Endothelial cell of umbilical vein (primary cell): ENCODE measurements at places on chromosomes 3 and 15.

- peaks cover 13% of the 10 kb centered on the region for H3K4me1 ChIP-seq
- H3K27me3 ChIP-seq = no peaks in the 10 kb centered on the region
- no peaks in the 10 kb centered on the region for H3K36me3 ChIP-seq
- no peak overlapping the region for H3K4me3 ChIP-seq
- peak; percentile 34 for DNase-seq
Measured at GRCh38 chr3:65914032-65914739, 124.5 kb downstream of the MAGI1 start.

DNA sequence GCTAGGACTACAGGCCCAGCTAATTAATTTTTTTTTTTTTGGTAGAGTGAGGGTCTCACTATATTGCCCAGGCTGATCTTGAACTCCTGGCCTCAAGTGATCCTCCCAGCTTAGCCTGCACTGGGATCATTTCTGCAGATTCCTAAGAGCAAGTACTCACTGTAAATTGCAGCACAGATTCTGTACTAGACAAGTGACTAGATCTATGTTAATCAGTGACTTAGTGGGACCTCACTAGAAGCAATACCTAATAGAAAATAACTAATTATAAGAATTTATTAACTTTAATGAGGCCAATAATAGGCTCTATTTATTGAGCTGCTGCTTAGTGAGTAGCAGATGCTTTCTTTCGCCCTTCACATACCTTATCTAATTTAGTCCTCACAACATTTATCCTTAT, 10.6 kb upstream of the UTS2B start:
- no peaks in the 10 kb centered on the region for H3K36me3 ChIP-seq
- H3K4me1 ChIP-seq = peaks cover 42% of the 10 kb centered on the region
- no peak overlapping the region for H3K27ac ChIP-seq

GRCh38 chr15:51718219-51718618, 19.2 kb downstream of the LYSMD2 start:
- H3K27me3 ChIP-seq = no peaks in the 10 kb centered on the region
- H3K27ac ChIP-seq = no peak overlapping the region
- no peaks in the 10 kb centered on the region for H3K36me3 ChIP-seq
- H3K4me3 ChIP-seq = no peak overlapping the region

- no peak overlapping the region for H3K4me3 ChIP-seq
- H3K4me1 ChIP-seq = no peaks in the 10 kb centered on the region
- no peak overlapping the region for H3K27ac ChIP-seq
- no peak for DNase-seq
- H3K36me3 ChIP-seq = no peaks in the 10 kb centered on the region
- peaks cover 2% of the 10 kb centered on the region for H3K27me3 ChIP-seq
Measured at GRCh38 chr3:32632533-32633265, 52.3 kb upstream of the CNOT10 start.

- H3K27me3 ChIP-seq = peaks cover 9% of the 10 kb centered on the region
- no peak overlapping the region for H3K4me3 ChIP-seq
- H3K4me1 ChIP-seq = peaks cover 4% of the 10 kb centered on the region
- no peak overlapping the region for H3K27ac ChIP-seq
- no peak for DNase-seq
- H3K36me3 ChIP-seq = no peaks in the 10 kb centered on the region
Measured at GRCh38 chr15:67968966-67969365, 85.1 kb upstream of the PIAS1 start.

GRCh38 chr15:20272422-20273184, 269.0 kb downstream of the GOLGA6L6 start:
- H3K4me1 ChIP-seq = no peaks in the 10 kb centered on the region
- no peaks in the 10 kb centered on the region for H3K27me3 ChIP-seq
- no peak for DNase-seq
- no peaks in the 10 kb centered on the region for H3K36me3 ChIP-seq

- no peak overlapping the region for H3K27ac ChIP-seq
- H3K4me1 ChIP-seq = peaks cover 3% of the 10 kb centered on the region
- H3K27me3 ChIP-seq = no peaks in the 10 kb centered on the region
- DNase-seq = no peak
Measured at GRCh38 chr3:156761007-156761406, 65.1 kb upstream of the LEKR1 start.

GRCh38 chr3:114308830-114309229, 15.0 kb downstream of the TIGIT start:
- DNase-seq = no peak
- H3K4me1 ChIP-seq = no peaks in the 10 kb centered on the region
- H3K36me3 ChIP-seq = no peaks in the 10 kb centered on the region
- no peak overlapping the region for H3K4me3 ChIP-seq
- peaks cover 6% of the 10 kb centered on the region for H3K27me3 ChIP-seq

DNA sequence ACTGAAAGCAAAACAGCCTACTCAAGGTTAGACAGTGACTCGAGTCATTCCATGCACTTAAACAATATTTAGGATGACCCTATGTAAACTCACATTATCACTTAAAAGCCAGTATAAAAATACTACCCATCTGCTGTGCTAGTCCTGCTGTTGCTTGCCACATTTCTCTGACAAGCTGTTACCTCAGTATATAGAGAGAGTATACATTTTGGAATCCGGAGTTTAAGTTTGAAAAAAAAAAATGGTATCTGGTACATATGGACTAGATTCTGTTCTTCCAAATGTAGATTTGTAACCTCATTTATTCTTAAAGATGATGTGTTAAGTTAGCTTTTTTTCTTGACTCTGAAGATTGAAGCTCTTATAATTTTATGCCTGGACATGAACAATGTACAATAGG, 503.8 kb upstream of the TPRG1 start:
- no peak for DNase-seq
- peaks cover 3% of the 10 kb centered on the region for H3K4me1 ChIP-seq
- no peaks in the 10 kb centered on the region for H3K36me3 ChIP-seq
- H3K27me3 ChIP-seq = no peaks in the 10 kb centered on the region
- no peak overlapping the region for H3K27ac ChIP-seq

GRCh38 chr3:79586232-79586631, 181.6 kb downstream of the ROBO1 start:
- H3K36me3 ChIP-seq = no peaks in the 10 kb centered on the region
- no peak overlapping the region for H3K27ac ChIP-seq
- H3K4me1 ChIP-seq = no peaks in the 10 kb centered on the region
- no peaks in the 10 kb centered on the region for H3K27me3 ChIP-seq
- DNase-seq = peak; percentile 11
- H3K4me3 ChIP-seq = no peak overlapping the region

- H3K36me3 ChIP-seq = no peaks in the 10 kb centered on the region
- H3K27ac ChIP-seq = no peak overlapping the region
- no peaks in the 10 kb centered on the region for H3K27me3 ChIP-seq
- H3K4me3 ChIP-seq = no peak overlapping the region
Measured at GRCh38 chr3:108153451-108153981, 62.7 kb upstream of the CD47 start.

- H3K4me3 ChIP-seq = no peak overlapping the region
- no peaks in the 10 kb centered on the region for H3K36me3 ChIP-seq
- no peaks in the 10 kb centered on the region for H3K27me3 ChIP-seq
- no peak for DNase-seq
- no peaks in the 10 kb centered on the region for H3K4me1 ChIP-seq
Measured at GRCh38 chr3:134839990-134840389, 44.9 kb downstream of the EPHB1 start.

GRCh38 chr15:85597155-85597815, 197.4 kb downstream of the KLHL25 start:
- H3K4me1 ChIP-seq = peaks cover 17% of the 10 kb centered on the region
- no peaks in the 10 kb centered on the region for H3K27me3 ChIP-seq
- no peak overlapping the region for H3K4me3 ChIP-seq
- H3K36me3 ChIP-seq = no peaks in the 10 kb centered on the region
- DNase-seq = no peak
- H3K27ac ChIP-seq = no peak overlapping the region
